ENCODE measurements at places on chromosomes 2 and 18. TPM values are rescaled to one million over a fixed set of nuclear protein-coding genes. Genes with fewer than 3 reads are reported as not detected.

The LIMS3 gene
- not detected for total RNA-seq

The TTN gene
- under 0.01 TPM for total RNA-seq

The OBSL1 gene
- total RNA-seq = 15.2 TPM

The CCDC195 gene
- not detected for total RNA-seq

The EPB41L3 gene
- 0.53 TPM for total RNA-seq

The RPIA gene
- total RNA-seq = 6.3 TPM

The POTEI gene
- total RNA-seq = not detected

The LYPD1 gene
- under 0.01 TPM for total RNA-seq

The ANKRD62 gene
- 0.13 TPM for total RNA-seq

The UGT1A8 gene
- under 0.01 TPM for total RNA-seq

The MRO gene
- total RNA-seq = not detected

The PCARE gene
- total RNA-seq = not detected
